ENCODE measurements at places on chromosomes 12 and 14. TPM values are rescaled to one million over a fixed set of nuclear protein-coding genes. Genes with fewer than 3 reads are reported as not detected.

KDM5A gene
- 6.8 TPM for polyA plus RNA-seq

ACVRL1 gene
- polyA plus RNA-seq, result 3.4 TPM

MGAT4C gene
- polyA plus RNA-seq, result under 0.01 TPM

KRT4 gene
- 8,130 TPM for polyA plus RNA-seq

LMO3 gene
- polyA plus RNA-seq, result 0.91 TPM

STYK1 gene
- polyA plus RNA-seq, result 7.0 TPM

REM2 gene
- polyA plus RNA-seq, result 1.1 TPM

SERPINA9 gene
- polyA plus RNA-seq, result not detected

NTS gene
- polyA plus RNA-seq, result 0.24 TPM

ABCB9 gene
- polyA plus RNA-seq, result 4.4 TPM

PIANP gene
- polyA plus RNA-seq, result 0.28 TPM

KCNJ8 gene
- polyA plus RNA-seq, result 2.8 TPM

NRL gene
- polyA plus RNA-seq, result 1.4 TPM

KIF26A gene
- polyA plus RNA-seq, result 1.8 TPM

OR6C2 gene
- not detected for polyA plus RNA-seq

LDHB gene
- polyA plus RNA-seq, result 193 TPM

MSI1 gene
- 0.15 TPM for polyA plus RNA-seq

OTOGL gene
- 0.11 TPM for polyA plus RNA-seq

RFLNA gene
- polyA plus RNA-seq, result 0.14 TPM

TMEM253 gene
- 1.8 TPM for polyA plus RNA-seq

PSMC1 gene
- 64.1 TPM for polyA plus RNA-seq

FAM90A1 gene
- polyA plus RNA-seq, result 0.18 TPM

HOXC9 gene
- polyA plus RNA-seq, result 0.51 TPM

PTPN21 gene
- polyA plus RNA-seq, result 4.7 TPM

SP1 gene
- polyA plus RNA-seq, result 22.3 TPM

ANO2 gene
- 1.4 TPM for polyA plus RNA-seq

SIX6 gene
- polyA plus RNA-seq, result not detected

LMNTD1 gene
- not detected for polyA plus RNA-seq

NABP2 gene
- polyA plus RNA-seq, result 10.2 TPM

BRF1 gene
- polyA plus RNA-seq, result 11.1 TPM

Measured in esophagus (tissue), 2 donors.